Upper lobe of right lung (tissue), 1 donor: ENCODE measurements at places on chromosomes 6 and 20.

DNA sequence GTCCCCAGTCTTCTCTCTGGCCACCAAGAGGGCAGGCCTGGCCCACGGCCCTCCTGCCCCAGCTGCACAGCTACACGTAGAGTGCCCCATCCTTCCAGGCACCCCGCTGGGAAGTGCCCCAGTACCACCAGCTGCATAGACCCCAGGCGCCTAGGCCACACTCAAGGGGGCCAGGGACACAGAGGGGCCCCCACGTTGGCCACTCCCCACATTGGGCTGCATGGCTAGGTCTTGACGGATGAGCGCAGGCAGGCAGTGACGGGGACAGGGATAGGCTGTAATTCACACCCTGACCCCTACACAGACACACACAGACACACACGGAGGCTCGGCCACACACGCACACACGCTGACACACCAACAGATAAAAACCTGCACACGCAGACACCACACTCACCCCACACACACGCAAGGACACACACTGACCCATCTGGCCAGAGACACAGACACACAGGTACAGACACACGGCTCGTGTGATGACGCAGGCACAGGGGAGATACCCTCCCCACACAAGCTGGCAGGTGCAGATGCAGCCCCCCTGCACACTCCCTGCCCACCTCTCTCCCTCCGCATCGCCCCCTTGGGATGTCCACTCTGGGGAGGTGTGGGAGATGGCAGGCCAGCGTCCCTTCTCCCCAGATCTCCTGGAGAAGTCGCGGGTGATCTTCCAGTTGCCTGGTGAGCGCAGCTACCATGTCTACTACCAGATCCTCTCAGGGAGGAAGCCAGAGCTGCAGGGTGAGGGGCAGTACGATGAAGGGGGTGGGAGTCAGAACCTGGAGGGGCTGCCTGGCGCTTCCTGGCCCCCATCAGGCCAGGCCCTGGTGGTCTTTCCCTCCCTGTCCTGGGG lies 30.0 kb downstream of the MYH7B start:
- no peak for DNase-seq

DNA sequence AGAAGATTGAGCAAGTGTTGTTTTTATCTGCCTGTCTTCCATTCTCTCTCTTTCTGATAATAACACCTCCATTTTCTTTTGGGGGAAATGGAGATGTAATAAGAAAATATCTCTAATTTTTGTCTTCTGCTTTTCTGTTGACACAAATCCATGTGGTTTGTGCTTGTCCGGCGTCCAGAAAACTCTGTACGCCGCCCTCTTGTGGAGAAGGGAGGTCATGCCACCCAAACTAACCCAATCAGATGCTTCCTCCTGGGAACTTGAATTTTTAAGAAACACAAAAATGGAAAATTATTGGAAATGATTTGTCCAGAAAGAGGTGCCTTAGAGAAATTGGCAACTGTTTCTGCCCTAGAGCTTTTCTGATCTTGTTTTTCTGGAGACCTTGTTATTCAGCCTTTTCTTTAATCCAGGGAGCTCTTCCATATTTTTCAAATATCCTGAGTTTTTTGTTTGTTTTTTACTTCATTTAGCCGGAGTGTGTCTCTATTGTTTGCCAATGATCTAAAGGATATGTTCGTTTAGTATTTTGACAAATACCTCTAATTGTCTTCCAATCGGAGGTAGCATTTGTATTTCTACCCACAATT lies 17.8 kb upstream of the FNDC1 start:
- no peak for DNase-seq

- no peak for DNase-seq
Observed at GRCh38 chr6:3624250-3625136, 127.0 kb downstream of the PXDC1 start.

GRCh38 chr6:100167585-100167984 lies 173.6 kb upstream of the MCHR2 start:
- DNase-seq: no peak

- DNase-seq: no peak
Observed at GRCh38 chr6:166023273-166023989, 144.2 kb downstream of the TBXT start.

DNA sequence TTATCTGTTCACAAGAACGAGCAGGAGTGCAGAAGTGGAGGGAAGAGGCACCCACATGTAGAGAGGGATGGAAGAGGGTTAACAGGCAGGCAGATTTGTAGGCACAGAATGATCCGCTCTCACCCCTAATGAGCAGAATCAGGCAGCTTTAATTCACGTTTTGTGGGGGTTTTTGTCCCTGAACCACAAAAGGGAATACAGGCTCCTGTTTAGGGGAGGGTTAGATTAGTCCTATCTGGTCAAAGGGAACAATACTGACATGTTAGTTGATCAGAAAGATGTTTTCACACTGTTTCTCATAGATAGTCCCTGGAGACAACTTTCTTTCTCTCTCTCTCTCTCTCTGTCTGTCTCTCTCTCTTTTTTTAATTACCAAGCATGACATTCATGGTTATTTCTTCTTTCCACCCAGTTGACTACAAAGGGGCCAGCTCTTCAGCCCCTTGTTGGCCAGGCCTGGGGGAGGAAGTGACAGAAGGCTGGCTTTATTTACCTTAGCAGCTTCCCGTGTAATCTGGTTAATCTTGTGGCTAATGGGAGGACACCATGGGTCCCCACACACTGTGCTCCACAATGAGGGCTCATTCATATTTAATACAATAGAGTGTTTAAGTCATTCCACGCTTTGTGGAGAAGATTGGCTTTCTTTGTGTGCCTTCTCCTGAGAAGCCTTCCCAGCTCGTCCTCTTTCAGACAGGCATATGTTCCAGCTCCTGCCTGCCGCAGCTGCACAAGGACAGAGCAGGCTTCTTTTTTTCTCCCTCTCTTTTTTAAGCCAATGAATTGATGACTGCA lies 958.8 kb downstream of the TFAP2A start:
- no peak for DNase-seq

GRCh38 chr6:152879681-152880080 lies 103.2 kb downstream of the FBXO5 start:
- DNase-seq: no peak

- no peak for DNase-seq
Observed at GRCh38 chr20:12936524-12936923, 72.2 kb upstream of the SPTLC3 start.

- DNase-seq: no peak
Observed at GRCh38 chr6:53328375-53328774, 20.4 kb downstream of the ELOVL5 start.

DNA sequence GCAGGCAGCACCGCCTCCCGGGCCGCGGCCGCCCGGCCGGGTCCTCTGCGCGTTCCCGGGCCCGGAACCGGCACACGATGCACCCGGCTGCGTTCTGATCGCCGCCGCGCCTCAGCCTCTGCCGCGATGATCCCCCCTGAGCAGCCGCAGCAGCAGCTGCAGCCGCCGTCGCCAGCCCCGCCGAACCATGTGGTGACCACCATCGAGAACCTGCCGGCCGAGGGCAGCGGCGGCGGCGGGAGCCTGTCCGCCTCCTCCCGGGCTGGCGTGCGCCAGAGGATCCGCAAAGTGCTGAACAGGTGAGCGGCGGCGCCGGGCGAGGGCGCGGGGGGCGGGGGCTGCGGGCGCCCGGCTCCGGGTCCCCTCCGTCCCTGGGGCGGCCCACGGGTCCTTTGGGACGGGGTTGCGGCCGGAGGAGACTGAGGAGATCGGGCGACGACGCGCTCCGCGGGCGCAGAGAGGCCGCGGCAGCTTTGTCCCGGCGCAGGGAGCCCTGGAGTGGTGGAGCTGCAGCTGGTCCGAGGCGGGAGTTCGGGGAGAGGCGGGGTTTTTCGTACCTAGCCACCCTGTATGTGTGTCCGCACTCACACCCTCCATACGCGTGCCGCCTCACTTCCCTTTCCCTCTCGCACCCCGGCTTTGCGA lies 659 bp downstream of the SLC35F1 start:
- DNase-seq: peak; percentile 65
